ENCODE measurements at places on chromosomes 1 and 21.

- no peak for DNase-seq
These were observed 14.3 kb downstream of the WDR64 start for GRCh38 chr1:241666419-241666818.

- peak; percentile 96 for DNase-seq
These were observed at the start of gene ACOT11 for GRCh38 chr1:54547601-54548388. Gene ACOT11 (plus strand): TSS chr1:54548228. CDS start chr1:54548310, 82 bp downstream.

- DNase-seq, result peak; percentile 1
These were observed 59.6 kb downstream of the USP24 start for GRCh38 chr1:55155522-55155921.

- no peak for DNase-seq
These were observed 32.9 kb upstream of the UTS2 start for GRCh38 chr1:7885513-7886404.

GRCh38 chr1:51690285-51690961, 73.5 kb downstream of the OSBPL9 start:
- DNase-seq, result no peak

DNA sequence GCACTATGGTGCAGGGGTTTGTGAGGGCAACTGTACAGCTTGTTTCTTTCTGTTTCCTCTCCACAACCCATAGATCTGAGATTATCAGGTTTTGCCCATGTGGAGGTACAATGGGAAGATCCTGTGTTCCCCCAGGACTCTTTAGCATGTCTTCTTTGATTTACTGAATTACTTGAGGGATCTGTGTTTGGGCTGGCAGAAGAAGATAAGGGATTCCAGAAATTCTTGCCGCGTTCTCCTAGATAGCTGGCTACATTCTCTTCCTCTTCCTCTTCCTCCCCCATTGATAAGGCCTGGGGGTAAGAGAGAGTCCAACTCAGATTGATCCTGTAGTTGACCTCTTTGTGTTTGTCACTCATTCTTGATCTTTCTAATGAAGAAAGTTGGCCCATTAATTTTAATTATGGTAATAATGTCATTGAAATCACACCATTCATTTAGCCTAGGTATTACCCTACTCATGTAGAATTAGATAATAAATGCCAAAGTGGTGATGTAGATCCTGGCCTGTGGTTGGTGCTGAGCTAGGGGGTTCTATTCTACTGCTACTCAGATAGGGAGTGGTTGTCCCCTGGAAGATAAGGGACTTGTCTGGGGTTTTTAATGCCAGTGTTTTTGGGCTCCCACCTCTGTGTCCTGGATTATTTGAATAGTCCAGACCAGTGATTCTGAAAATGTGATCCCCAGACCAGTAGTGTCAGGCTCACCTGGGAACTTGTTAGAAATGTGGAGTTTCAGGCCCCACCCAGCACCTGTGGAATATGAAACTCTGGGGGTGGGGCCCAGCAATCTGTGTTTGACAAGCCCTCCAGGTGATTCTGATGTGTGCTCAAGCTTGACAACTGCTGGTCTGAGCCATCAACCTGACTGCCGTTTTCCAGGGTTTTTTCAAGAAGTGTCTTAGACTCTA, 122.2 kb downstream of the NOS1AP start:
- no peak for DNase-seq

DNA sequence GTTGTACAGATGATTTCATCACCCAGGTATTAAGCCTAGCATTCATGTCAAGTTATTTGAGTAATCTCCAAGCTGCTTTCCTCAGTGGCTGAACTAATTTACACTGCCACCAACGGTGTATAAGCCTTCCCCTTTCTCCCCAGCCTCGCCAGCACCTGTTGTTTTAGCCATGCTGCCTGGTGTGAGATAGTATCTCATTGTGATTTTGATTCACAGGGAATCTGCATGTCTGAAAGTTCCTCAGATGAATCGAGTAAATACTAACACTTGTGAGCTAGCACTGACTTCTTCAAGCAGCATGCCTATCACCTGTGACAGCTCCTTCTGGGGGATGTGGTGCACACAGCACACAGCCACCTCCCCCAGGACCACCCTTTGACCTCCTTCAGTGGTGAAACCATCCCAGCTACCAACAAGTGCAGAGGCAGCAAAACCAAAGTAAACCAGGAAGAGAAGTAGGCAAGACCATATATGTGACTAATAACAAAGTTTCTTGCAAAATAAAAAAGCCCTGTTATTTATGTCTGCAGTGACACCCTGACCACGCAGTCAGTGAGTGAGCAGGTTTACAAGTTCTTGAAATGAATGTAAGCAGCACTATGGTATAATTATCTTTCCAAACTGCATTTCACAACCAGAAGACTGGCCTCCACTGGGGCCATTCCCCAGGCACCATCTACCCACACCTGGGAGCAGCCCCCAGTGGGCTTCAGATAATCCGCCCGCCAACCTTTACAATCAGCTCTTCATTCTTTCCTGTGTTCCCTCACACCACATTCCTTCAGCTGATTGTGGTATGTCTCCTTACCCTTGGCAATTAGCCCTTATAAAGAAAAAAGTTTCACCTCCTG, 173.8 kb downstream of the ETS2 start:
- no peak for DNase-seq

DNA sequence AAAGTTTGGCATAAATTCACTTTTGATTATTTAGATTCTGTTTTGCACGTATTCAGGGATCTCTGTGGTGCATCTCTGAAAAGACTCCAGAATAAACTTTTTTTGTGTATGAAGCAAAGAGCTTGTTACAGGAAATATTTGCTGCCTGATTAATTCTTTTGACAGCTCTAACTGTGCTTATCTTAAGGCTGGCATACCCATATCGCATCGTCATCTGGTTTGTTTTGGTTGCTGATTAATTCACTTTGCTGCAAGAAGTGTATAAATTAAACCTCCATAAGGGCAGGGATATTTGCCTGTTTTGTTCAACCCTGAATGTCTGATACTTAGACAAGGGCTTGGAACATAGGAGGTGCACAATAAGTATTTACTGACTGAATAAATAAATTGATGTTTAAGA, 17.5 kb upstream of the DUSP10 start:
- DNase-seq, result no peak

- DNase-seq, result no peak
These were observed 18.2 kb downstream of the S100A10 start for GRCh38 chr1:151975311-151976014.

- no peak for DNase-seq
These were observed 10.5 kb downstream of the AIM2 start for GRCh38 chr1:159066108-159066507.

DNA sequence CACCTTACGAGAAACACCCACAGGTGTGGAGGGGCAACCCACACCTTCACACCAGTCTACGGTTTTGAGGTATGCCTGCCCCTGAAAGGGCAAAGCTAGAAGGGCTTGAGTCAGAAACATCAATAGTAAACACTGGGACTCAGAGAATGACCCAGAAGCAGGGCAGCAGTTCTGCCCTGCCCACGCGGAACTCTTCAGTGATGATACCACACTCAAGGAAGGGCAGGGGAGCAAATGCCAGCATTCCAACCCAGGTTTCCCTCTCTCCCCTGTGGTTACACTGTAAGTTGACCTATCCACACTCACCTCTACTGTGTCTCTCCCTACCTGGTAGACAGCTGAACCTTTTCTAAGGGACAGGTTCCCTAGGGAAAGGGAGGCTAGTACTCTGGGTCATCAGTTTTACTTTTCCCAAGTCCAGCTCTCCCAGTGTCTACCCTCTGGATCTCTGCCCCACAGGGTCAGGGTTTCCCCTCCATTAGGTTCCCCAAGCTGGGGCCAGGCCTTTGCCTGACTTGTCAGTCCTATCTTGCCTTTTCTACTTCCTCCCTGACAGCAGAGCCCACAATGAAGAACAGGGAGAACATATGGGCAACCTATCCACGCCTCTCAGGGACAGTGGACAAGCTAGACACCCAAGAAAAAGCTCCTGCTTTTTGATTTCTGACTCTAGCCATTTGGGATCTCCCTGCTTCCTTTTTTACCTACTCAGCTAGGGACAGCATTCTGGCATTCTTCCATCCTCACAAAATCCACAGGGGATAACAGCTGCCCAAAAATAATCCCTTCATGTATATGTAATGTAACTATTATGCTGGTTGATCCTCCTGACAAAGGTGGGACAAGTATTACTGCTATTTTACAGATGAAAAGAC, 3.0 kb downstream of the F11R start:
- no peak for DNase-seq

- DNase-seq, result no peak
These were observed 116.7 kb downstream of the LACTBL1 start for GRCh38 chr1:22855668-22856606.

DNA sequence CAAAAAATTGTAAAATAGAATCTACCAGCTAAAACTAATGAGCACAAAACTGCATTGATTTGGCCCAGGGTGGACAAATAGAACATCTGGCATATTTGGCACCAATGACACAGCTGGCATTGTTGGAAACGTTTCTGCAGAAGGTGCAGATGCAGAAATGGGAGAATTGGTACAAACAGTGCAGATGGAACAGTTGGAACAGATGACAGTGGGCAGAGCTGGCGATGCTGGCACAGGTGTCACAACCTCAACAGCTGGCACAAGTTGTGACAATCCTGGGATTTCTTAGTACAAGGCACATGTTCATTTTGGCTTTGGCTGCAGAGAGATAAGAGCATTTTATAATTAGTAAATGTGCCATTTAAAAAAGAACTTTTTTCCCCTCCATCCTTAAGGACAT, 91.1 kb upstream of the ZBTB18 start:
- no peak for DNase-seq

- no peak for DNase-seq
These were observed 314 bp downstream of the DPH5 start for GRCh38 chr1:101025283-101025656.

DNA sequence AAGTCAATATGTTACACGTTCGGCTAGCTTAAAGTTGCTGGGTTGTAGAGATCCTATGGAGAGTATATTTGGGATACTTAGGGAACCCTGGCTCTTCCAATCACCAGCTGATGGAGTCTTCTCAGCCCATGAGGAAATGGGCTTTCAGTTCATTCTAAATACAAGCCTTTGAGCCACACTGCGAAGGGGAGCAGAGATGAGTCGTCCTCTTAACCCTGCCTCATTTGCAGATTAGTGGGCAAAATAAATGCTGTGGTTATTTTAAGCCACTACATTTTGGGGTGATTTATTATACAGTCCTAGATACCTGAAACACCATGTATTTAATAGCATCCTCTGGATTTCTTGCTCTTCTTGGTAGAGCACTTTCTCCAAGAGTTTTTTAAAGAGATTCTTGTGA, 19.0 kb upstream of the VCAM1 start:
- DNase-seq, result no peak

DNA sequence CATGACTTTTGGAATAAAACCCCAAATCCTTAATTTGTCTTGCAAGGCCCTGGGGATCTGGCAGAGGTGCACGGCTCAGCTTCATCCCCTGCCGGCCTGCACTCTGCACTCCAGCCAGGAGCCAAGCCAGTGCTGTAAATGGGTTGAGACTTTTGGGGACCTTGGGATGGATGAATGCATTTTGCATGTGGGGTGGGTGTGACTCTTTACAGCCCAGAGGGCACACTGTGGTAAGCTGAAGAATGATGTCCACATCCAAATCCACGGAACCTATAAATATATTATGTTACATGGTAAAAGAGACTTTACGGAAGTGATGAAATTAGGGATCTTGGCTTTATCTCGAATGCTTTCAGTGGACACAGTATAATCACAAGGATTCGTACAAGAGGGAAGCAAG, 177.8 kb downstream of the EDEM3 start:
- DNase-seq, result no peak

DNA sequence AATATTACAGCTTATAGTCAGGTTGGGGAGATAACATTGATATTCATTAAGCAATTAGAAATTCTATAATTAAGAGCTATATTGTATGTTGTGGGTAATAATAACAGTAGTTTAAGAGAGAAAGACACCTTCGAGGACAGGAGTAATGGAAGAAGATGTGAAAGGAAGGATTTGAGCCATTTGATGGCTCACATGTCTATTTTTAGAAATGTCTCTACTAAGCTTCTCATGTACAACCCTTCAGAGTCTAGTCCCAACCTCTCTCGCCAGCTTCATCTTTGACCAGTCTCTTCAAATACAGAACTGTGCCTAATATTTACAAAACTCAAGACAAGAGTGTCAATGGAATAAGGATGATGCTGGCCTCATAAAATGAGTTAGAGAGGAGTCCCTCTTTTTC, 95.1 kb downstream of the PRRX1 start:
- DNase-seq, result no peak

DNA sequence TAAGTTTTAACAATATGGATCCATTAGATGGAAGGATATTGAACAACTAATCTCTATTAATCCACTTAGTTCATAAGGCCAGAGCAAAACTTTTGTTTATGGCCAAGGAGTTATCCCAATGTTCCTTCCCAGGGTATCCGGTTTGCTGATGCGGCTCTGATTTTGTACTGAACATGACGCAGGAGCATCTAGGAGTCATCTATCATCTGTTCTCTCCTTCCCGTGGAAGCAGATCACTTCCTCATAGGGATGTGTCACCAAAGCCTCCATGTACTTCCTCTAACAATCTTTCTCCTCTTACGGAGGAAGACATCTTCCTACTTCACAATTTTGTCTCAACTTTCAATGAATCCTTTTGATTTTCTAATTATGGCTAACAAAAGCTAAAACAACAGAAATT, 206.6 kb downstream of the APP start:
- no peak for DNase-seq

DNA sequence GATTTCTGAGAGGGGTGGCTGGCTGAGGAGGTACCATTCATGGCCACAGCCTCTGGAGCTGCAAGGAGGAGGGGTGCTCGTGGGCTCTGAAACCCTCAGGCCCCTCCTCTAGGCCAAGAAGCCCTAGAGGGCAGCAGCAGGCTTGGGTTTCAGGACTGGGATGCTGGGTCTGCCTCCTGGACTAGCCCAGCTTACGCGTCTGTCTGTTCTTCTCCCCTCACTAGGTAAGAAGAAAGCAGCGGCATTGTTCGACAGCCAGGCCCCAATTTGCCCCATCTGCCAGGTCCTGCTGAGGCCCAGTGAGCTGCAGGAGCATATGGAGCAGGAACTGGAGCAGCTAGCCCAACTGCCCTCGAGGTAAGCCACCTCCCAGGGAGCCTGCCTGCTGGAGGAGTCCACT, 60.3 kb downstream of the TMEM53 start:
- no peak for DNase-seq

- DNase-seq, result no peak
These were observed 70.8 kb downstream of the KIF26B start for GRCh38 chr1:245225322-245226202.

GRCh38 chr1:65605621-65606020, 185.2 kb downstream of the LEPR start:
- no peak for DNase-seq

DNA sequence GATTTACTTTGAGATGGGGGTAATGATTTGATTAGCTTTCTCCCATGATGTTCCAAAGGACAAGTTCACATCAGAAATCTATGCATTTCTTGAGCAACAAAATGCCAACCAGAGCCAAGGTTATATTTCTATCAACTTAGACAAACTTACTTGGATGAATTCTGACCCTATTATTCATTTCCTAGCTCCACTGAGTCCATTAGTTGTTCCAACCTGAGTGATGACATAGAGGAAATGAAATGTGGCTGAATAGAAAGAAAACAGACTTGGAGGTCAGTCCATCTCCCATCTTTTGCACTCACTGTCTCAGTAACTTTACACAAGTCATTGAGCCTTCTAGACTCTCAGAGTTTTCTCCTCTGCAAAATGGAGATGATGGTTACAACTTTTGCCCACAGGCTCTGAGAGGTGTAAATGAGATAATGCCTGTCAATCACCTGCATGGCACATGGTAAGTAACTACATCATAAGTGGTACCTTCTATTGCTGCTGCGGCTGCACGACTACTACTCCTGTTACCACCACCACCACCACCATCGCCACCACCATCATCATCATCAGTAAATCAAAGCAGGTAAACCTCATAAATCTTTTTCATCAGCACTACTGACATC, 98.2 kb downstream of the PTPN14 start:
- no peak for DNase-seq

- DNase-seq, result no peak
These were observed 45.4 kb downstream of the CDC14A start for GRCh38 chr1:100397681-100398080.
